ENCODE measurements at places on chromosomes 3 and 15.

DNA sequence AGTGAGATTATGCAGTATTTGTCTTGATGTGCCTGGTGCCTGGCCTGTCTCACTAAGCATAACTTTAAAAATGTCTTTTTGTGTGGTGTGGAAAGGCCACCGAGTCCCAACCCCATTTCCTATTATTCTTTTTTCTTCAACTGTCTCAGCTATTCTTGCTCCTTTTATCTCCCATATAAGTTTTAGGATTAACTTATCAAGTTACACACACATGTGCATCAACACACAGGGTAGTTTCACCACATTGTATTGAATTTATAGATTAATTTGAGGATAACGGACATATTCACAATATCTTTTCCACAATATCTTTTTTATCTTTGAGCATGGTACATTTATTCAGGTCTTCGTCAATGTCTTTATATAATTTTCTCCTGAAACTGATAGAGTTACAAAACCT, 127.6 kb downstream of the RYR3 start:
- DNase-seq = no peak

GRCh38 chr3:131786386-131786785, 248.4 kb downstream of the CPNE4 start:
- no peak for DNase-seq

- no peak for DNase-seq
Measured at GRCh38 chr15:40229316-40229715, 9.5 kb upstream of the PAK6 start.

- DNase-seq = no peak
Measured at GRCh38 chr3:16430717-16431630, 82.5 kb downstream of the RFTN1 start.

GRCh38 chr15:81478354-81478753, 104.3 kb upstream of the TMC3 start:
- no peak for DNase-seq

DNA sequence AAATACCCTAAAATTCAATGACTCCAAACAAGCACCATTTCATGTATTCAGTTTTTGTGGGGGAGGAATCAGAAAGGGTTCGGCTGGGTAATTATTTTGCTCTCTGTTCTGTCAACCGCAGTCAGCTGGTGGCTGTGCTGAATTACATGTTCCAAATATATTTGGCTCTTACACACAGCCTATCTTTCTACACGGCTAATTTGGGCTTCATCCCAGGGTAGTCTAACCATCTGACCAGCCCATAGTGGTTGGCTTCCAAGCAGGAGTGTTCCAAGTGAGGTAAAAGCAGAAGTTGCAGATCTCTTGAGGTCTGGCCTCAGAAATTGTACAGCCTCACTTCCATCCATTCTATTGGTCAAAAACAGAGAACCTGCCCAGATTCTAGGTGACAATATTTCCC, 760.8 kb upstream of the SEMA6D start:
- no peak for DNase-seq

GRCh38 chr3:159838938-159839337, 149.7 kb upstream of the IL12A start:
- no peak for DNase-seq

GRCh38 chr3:88918841-88919240, 188.6 kb upstream of the EPHA3 start:
- no peak for DNase-seq

- DNase-seq = no peak
Measured at GRCh38 chr3:178320456-178321351, 215.5 kb upstream of the KCNMB2 start.

Data from NCI-H187 treated with DMSO at 0.1 percent for 48 hours (cell line).